ENCODE measurements at places on chromosomes 2 and 18. TPM values are rescaled to one million over a fixed set of nuclear protein-coding genes. Genes with fewer than 3 reads are reported as not detected.

The PIGN gene
- polyA plus RNA-seq = 33.2 TPM

The MALL gene
- 16.5 TPM for polyA plus RNA-seq

The SS18 gene
- polyA plus RNA-seq = 77.1 TPM

The REEP1 gene
- 4.1 TPM for polyA plus RNA-seq

All from right renal pelvis (tissue), 4 donors.